ENCODE measurements at places on chromosomes 7 and 10.

DNA sequence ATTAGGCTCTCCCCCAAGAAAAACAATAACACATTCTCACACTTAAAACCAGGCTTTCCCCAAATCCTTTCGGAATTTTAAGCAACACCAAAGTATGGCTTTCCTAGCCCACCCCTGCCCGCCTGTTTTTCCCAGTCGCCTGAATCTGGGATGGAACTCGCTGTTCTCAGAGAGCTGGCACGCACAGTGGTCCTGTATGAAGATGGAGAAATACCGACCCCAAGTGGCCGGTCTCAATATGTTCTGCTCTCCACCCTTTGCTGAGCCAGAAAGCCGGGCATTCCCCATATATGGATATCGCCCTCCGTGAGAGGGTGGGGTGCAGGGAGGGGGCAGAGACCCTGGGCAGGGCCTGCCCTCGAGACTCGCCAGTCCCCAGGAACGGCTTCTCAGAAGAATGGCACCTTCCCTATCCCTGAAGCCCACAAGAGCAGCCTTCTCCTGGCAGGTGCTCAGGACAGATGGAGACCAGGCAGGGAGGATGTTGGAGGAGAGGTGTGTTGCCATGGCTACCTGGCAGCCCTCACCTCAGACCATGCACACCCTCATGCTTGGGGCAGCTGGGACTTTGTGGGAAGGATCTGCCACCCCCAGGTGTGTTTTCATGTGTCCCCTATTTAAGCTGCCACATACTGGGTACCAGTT is 3.4 kb downstream of the TACR2 start:
- no peak for DNase-seq

DNA sequence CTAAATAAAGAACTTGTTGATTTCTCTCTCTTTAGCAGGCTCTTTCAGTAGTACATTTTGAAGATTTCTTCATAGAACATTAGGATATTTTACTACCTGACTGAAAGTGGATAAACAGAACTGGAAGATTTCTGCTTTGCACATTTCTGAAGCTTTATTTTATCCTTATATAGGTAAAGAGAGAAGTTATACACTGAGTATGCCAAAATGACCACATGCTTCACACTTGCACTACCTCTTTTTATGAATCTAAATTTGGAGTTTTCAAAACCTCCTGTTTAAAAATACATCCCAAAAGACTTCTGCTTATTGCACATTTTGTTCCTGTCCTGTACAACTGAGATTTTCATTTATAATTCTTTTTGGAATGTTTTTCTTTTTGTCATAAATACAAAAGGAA is 197.4 kb upstream of the PRPS1L1 start:
- no peak for DNase-seq

DNA sequence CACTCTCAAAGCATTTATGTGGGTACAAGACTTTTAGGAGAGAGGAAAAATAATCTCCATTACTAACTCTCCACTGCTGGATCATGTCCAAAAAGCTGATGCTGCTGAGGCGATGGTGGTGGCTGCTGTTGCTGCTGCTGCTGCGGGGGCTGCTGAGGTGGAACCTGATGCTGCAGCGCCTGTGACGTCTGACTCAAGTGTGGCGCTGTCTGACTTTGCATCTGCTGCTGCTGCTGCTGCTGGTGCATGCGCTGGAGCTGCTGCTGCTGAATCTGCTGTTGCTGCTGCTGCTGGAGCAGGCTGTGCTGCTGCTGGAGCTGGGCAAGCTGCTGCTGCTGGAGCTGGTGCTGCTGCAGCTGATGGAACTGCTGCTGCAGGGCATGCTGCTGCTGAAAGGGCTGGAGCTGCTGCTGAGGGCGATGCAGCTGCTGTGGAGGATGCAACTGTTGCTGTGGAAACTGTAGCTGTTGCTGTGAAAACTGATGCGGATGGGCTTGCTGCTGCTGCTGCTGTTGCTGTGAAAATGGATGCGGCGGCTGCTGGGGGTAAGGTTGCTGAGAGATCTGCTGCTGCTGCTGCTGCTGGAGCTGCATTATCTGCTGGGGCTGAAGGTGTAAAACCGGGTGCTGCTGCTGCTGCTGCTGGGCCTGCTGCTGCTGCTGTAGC is 34.5 kb downstream of the PAXIP1 start:
- DNase-seq: no peak

DNA sequence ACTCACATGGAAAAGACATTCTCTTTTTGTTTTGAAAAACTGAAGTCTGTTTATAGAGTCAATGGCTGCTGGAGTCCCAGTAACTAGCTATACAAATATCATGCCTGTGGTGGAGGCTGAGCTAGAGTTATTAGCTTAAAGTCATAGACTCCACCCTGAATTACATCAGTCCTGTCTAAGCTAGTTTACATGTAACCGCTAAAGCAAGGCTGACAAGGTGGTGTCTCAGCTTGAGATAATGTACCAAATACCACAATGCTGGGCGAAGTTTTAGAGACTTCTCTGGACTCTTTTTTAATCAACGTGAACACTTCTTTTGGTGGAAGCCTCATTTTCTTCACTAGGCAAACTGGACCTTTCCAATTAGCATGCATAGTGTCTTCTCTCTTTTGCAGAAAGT is 219.4 kb downstream of the ANK3 start:
- no peak for DNase-seq

DNA sequence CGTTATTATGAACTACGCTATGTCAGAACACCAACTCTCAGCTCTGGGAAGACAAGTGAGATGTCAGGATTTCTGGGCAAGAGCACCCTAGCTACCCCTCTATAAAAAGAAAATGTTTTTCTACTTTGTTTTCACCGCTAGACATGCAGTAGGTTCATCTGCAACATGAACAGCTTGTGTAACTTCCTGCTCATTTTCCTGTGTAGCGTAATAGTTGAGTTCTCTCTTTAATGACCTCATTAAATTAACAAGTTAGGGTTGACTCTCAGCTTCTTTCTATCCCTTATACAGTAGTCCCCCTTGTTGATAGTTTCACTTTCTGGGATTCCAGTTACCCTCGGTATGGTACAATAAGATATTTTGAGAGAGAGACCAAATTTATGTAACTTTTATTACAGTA is 329.4 kb upstream of the ZNF32 start:
- no peak for DNase-seq

DNA sequence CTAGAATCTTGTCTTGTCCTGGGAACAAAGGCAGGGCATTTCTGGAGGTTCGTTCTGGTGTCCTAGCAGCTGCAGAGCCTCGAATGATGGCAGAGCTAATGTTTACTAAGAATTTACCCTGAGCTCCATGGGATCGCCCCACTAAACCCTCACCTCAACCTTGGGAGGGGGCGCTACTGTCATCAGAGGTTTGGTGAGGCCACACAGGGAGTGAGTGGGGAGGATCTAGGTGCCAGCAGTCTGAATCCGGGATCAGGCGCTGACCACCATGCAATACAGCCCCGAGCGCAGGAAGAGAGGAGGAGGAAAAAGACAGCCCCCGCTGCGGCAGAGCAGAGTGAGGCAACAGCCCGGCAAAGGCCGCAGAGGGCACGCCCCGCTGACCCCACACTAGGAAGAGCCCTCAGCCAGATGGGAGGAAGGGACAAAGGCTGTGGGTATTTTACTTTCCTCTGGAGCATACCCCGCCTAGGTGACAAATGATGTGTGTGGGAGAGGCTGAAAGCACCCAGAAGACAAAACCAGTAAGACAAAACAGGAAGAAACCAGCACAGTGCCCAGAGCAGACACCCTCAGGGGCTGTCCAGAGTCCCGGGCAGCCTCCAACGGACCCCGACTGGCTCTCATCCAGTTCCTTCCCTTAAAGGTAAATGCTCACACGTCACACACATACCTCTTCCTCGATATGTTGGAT is 103.5 kb downstream of the FAM53B start:
- no peak for DNase-seq

DNA sequence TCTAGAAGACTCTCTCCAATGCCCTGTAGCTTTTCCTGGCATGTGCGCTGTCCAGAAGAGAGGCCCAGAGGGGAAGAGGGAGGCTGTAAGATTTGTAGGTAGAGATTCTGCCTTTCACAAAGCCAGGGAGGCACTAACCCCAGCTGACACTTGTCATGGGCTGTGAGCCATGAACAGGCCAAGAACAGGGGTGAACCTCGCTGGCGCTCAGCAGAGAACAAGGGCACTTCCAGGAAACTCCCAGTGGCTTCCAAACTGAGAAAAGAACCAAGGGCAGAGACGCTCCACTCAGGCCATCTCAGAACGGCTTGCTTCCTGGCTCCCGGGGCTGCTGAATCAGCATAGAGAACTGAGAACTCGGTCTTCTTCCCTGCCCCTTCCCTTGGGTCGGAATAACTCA is 257.8 kb upstream of the ZNF32 start:
- no peak for DNase-seq

- DNase-seq: no peak
Measured at GRCh38 chr7:130950741-130951140, 216.7 kb upstream of the KLF14 start.

DNA sequence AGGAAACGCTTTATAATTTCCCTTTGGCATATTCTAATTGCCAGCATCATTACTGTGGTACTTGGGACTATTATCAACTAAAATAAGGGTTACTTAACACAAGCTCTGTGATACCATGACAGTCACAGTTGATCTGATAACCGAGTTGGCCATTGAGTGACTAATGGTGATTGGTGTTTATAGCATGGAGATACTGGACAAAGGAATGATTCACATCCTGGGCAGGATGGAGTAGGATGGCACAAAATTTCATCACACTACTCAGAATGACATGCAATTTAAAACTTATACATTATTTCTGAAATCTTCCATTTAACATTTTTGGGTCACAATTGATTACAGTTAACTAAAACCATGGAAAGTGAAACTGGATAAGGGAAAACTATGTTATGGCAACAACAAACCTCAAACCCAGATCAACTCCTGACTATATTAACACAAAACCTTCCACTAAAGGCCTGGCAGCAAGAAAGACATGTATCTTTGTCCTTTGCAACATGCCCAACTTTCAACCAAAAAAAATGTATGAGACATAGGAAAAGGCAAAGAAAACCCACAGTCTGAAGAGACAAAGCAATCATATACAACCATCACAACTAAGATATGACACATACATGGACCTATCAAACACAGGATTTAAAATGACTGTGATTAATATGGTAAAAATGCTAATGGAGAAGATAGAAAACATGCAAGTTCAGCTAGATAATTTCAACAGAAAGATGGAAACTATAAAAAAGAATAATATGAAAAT is 208.5 kb upstream of the NRP1 start:
- DNase-seq: no peak

- DNase-seq: no peak
Measured at GRCh38 chr7:33485747-33486493, 356.6 kb downstream of the BBS9 start.

- DNase-seq: no peak
Measured at GRCh38 chr10:77080361-77081027, 557.1 kb downstream of the KCNMA1 start.

- no peak for DNase-seq
Measured at GRCh38 chr10:124092250-124092859, 1.0 kb downstream of the CHST15 start.

- DNase-seq: no peak
Measured at GRCh38 chr10:110052916-110053315, 45.1 kb downstream of the ADD3 start.

GRCh38 chr10:43926875-43927406 is 278.3 kb upstream of the ZNF32 start:
- DNase-seq: no peak

- DNase-seq: no peak
Measured at GRCh38 chr7:85356916-85357315, 170.1 kb upstream of the SEMA3D start.

DNA sequence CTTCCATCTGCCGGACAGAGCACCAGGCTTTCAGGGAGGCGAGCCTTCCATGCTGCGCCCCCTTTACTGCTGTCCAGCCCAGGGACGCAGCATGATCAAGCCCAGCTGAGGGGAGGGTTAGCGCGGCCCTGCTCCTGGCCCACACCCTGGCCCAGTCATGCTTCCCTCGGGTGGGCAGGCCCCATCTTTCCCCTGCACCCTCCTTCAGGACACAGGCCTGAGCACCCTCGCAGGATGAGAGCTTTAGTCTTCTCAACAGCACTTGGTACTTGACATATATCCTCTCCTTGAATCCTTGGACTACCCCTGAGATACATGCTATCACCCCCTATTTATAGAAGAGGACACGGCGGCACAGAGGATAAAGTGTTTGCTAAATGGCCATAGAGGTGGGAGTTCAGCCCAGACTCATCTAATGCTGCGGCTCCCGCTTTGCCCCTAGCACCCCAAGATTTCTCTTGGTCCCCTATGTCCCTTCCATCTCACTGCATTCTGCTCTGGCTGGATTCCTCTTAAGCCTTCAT is 32.7 kb upstream of the FRAT2 start:
- no peak for DNase-seq

DNA sequence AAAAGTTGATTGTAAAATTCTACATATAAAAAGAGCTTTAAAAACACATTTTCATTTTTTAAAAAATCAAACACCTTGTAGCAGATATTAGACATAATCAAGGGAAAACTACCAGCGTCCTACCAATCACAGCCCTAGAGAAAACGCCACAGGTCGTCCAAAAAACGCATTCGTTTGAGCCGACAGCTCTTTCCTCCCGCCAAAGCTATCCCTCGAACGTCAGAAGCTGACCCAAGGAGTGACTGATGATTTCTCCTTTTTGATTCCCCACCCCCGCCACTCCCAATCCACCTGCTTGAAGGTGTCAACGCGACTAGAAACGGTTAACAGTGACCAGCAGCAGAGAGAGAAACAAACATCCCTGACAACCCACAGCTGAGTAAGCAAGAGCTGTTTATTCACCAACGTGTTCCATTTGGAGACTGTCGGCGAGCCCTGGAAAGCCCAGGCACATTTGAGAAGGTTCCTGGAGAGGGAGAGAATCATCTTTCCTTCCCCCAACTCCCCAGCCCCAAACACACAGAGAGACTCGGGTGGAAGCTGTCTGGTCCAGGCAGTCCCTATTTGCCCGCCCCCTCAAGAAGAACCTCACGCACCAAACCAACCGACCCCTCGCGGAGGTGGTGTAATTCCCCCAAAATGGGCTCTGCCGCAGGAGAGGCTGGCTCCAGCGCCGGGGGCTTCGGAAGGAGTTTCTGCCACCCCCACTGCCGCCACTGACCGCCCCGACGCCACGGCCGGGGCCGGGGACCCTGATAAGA is 622 bp downstream of the CPEB3 start:
- DNase-seq: no peak

DNA sequence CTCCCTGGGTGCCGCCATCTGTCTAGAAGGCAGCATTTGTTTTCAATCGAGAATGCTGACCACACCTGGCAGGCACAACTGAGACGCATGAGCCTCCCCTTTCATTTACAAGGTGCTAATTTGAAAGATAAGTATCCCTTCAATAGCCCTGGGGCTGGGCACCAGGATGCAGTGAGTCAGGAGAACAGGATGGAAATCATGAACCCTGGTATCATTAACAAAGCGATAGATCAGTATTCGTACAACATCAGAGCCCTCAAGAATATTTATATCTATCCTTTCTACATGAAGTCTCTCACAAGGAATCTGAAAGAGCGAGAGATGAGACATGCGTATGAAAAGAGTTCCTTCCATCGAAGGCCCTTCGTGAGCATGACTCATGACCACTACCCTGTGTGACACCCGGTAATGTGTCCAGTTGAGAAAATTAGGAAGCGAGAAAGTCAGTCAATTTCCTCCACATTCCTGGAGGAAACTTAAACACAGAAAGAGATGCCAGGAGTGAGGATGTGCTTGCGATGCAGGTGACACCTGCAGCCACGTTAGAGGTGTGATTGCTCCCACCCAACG is 123.1 kb upstream of the PITRM1 start:
- DNase-seq: no peak

- DNase-seq: no peak
Measured at GRCh38 chr7:79455173-79455790, 1.8 kb upstream of the MAGI2 start.

Data from DMS 273 treated with DMSO at 0.1 percent for 48 hours (cell line).